Activated CD4-positive, alpha-beta T cell treated with anti-CD3 and anti-CD28 coated beads, Interleukin-2, Interleukin-6, amounts not matched to agents 100 ng/mL and 50 ng/mL, durations not matched to agents 16 hours and 8 hours (primary cell): ENCODE measurements at places on chromosomes 11 and 22.
A peak's percentile ranks its signal among the peaks of the same experiment; 100 is the strongest.

- DNase-seq: no peak
These were observed 4.5 kb downstream of the RNH1 start for GRCh38 chr11:502288-503178.

DNA sequence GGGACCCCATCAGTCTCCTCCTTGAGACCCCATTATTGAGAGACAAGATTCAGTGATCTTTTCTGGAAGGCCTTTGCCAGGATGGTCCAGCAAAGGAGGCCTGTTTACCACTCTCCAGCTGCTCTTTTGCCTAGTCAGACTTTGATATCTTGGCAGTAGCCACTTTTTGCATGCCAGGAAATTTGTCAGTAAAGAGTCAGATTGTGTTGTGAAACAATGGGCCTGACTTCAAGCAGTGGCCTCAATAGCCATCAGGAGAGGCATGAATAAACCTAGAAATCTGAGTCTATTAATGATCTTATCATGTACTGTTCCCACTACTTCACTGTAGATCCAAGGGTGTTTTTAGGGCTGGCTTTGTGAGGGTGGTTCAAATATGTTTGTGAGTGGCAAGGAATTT is 479.4 kb downstream of the JRKL start:
- no peak for DNase-seq

DNA sequence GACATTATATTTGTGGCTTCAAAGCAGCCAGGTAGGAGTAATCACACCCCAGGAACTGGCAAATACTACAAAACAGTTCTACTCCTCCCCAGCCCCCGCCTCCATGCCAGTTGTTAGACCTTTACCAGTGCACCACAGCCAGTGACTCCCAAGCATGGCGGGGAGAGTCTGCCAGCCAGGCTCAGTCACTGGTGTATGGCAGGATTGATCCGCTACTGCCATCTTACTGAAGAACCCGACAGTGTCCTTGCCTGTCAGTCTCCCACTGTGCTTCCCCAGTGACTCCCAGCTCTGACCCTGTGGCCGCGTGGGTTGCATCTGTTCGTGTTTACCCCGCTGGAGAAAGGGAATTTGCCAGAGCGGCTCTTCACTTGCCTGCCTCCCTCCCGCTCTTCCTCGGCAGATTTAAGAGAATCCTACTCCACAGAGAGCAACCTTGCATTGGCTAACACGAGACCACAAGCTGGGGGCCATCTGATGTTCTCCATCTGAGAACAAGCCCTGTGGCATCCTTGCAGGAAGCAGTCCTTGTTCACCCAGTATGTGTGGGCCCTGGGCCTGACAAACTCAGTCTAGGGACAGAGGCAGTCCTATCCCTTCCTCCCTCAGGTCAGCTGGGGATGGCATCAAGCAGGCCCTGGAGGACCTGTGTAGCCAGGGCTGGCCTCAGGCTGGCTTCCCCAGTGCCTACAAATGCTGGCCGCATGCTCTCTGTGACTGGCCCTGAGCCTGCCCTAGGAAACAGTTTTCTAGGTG is 33.1 kb downstream of the GNAZ start:
- no peak for DNase-seq

DNA sequence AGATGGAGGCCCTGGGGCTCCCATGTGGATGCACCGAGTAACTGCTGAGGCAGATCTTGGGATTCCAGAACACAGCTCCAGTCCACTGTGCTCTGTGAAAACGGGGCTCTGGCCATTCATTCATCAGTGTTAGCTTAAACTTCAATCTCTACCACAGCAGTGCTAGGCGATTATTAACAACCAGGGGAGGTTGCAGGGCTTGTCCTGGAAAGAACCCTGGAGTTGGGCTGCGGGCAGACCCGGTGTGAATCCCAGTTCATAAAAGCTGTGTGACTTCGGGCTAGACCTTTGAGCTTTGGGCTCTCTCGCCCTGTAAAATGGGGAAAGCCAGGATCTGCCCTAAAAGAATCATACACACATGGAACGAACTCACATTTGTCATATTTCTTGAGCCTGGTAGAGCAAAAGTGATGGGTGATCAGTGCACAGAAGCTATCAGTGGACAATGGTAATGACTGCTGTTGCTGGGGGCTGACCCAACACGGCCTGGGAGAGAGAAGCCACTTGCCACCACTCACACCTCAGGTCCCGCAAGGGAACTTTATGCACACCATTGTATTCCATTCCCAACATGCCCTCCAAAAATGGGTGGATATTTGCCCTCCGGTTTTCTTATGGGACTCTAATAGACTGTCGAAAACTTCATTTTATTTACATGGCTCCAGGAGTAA is 15.6 kb upstream of the CRYBB3 start:
- no peak for DNase-seq

DNA sequence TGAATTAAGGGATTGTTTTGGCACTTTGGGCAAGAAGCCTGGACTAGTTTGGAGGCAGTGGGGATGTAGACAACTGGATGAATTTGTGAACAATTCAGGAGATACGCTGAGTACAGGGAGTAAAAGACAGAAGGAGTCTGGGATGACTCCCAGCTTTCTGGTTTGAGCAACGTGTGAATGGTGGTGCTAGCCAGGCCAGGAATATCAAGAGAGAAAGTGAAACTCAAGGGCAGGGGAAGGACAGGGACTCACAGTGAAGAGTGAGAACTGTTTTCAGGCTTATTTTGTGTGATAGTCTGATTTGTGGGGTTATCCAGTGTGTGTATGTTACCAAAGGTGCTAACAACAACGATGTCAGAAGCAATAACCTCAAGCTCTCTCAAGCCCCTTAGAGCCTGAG is 15.9 kb downstream of the CHRM1 start:
- no peak for DNase-seq

GRCh38 chr11:31958076-31958735 is 132.7 kb upstream of the RCN1 start:
- peak; percentile 70 for DNase-seq

- no peak for DNase-seq
These were observed 861 bp upstream of the ZNRF3 start for GRCh38 chr22:28882545-28882877.

DNA sequence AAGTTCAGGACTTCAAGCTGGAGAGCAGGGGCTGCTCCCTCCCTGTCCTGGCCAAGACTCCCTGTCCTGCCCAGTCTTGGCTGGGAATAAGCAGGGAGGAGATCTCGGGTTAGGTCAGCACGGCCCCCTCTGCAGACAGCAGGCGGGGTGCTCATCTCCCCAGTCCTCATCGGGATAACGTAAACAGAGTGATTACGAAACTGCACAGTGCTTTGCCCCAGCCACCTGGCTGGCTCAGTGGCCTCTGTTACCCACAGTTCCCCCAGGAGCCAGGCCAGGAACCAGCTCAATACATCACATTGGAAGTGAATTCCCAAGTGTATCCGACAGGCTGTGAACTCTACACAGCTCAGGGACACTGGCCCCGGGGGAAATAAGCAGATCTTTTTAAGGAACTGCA is 42.7 kb upstream of the KCNJ11 start:
- DNase-seq: no peak

DNA sequence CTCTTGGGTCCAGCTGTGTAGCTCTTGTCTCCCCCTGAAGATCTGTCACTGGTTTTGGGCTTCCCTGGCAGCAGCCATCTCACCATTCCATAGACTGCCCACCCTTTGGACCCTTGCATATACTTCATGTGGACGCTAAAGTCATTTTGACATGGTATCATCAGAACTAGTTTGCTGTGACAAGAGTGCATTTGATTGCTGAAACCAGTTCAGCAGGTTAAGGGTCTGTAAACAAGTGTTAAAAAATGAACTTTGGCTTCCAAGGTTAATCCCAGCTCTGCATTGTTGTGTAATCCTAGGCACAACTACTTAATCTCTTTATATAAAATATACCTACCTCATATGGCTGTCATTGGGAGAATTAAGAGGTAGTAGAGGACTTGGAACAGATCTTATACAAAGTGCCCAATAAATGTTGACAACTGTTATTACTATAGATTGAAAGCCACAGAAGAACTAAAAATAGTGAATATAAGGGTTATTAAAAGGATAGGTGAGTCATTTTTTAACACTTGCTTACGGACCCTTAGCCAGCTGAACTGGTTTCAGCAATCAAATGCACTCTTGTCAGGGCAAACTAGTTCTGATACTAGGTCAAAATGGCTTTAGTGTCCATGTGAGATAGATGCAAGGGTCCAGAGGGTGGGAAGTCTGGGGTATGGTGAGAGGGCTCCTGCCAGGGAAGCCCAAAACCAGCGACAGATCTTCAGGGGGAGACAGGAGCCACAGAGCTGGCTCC is 29.4 kb downstream of the CCDC90B start:
- DNase-seq: no peak

DNA sequence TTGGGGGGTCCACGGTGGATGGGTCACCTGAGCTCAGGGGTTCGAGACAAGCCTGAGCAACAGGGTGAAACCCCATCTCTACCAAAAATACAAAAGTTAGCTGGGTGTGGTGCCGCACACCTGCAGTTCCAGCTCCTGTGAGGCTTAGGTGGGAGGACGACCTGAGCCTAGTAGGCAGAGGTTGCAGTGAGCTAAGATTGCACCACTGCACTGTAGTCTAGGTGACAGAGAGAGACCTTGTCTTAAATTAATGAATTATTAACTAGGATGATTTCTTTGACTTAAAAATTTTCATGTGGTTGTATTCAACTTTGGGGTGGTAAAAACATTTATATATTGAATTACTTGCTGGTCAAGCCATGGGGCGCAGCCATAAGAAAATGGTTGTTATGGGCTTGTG is 33.9 kb downstream of the CCDC83 start:
- DNase-seq: no peak

- DNase-seq: no peak
These were observed 45.3 kb upstream of the SHISAL1 start for GRCh38 chr22:44357966-44358465.

DNA sequence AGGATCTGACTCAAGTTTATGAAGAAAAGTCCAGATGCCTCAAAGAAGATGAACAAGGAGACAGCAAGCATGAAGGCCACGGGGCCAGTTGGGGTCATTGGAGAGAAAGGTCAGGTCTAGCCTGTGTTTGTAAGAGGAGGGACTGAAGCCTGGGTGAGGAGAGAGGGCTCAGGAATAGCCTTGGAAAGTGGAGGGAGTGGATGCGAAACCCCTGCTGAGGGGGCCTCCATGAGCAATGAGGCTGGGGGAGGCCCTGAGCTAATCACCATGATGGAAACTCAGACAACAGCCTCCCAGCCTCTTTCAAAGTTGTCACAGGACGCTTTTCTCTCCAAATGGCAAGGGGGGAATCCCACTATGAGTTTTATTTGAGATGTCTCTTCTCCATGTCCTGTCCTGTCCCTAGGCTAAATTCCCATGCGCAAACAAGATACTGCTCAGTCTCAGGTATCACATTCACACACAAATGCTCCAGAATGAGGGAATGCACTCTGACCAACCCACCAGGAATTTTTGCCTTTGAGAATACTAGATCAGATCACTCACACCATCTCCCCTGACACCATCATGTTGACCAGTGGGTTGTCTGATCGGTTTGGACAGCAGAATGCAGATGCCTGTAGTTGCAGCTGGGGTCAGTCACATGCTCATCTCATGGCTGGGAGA is 51.3 kb upstream of the TOP3B start:
- no peak for DNase-seq

GRCh38 chr11:1548221-1549070 is 23.6 kb downstream of the DUSP8 start:
- DNase-seq: no peak

DNA sequence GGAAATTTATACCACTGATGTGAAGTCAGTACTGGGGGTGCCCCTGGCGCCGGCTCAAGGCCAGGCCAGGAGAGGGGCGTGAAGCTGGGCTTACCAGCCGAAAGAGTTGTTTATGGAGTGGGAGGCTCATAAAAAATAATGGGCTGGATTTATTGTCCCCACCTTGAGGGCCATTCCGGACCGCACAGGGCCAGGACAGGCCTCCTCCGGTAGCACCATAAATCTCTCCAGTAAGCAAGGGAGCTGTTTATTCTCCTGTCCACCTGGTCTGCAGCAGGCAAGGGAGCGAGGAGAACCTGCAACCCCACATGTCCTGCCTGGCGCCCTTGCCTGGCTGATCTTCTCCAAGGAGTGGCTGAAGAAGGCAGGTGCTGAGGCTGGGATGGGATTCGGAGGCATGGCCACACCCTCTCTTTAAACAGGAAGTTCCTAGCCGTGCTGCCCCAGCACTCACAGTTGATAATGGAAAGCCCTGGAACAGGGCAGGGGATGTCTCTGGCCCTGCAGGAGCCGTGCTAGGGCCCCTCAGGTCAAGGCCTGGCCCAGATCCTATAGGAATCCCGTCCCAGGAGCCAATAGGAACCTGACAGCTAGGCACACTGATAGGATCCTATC is 65.1 kb downstream of the SCUBE1 start:
- DNase-seq: no peak
